ENCODE measurements at places on chromosomes 4 and X.

DNA sequence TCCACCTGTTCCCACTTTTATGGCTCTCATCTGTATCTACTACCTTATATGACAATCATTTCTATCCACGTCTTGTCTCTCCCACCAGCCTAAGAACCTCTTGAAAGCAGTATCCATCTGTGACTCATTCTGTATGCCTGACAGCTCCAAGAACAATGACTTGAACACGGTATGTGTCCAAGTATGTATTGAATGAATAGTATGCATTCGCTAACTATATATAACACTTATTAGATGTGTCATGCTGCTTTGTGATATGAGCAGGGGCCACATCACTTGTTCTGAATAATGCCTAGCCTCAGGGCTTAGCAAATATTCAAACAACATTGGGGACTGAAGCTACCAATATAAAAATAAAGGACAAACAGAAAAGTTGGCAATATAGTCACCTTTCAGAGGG lies 4.9 kb downstream of the OPHN1 start:
- no peak for DNase-seq

DNA sequence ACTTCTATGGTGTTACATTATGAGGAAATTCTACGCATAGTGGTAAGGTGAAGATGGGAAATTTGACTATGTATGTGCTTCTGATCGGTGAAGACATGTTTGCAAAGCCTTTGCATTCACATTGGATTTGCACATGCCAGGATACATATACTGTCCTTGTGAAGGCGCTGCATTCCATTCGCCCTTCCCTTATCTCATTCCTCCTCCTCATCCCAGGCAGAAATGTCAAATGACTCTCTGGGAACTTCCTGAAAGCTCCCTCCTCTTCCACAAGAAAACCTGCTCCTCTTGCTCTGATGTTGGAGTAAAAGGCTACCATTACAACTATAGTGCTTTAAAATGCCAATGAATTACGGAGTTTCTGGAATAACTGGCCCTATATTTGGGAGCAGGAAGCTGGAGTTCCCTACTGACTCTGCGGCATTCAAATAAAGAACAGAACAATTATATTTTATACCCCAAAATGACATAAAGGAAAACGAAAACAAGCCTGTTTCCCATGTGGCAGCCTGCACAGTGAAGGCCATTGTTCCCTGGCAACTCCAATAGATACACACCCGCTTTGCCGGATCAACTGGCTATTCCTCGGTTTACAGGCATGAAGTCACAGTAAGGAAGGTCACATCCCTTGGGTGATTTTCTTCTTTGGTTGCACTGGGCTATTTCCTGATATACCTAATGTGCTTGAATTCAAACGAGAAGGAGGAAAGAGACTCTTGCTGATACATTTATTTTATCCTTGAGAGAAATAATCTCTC lies 84.5 kb downstream of the AREG start:
- no peak for DNase-seq

GRCh38 chrX:40143001-40143400 lies 45.2 kb upstream of the BCOR start:
- DNase-seq = no peak

GRCh38 chr4:87100168-87100567 lies 120.2 kb downstream of the KLHL8 start:
- DNase-seq = no peak

- peak; percentile 24 for DNase-seq
Measured at GRCh38 chr4:19224820-19225219, 1026.9 kb upstream of the SLIT2 start.

All from inflammatory macrophage treated with lipopolysaccharide for 4 hours (primary cell).